Lower leg skin (tissue), 4 donors: ENCODE measurements at places on chromosomes 1 and 21.

DNA sequence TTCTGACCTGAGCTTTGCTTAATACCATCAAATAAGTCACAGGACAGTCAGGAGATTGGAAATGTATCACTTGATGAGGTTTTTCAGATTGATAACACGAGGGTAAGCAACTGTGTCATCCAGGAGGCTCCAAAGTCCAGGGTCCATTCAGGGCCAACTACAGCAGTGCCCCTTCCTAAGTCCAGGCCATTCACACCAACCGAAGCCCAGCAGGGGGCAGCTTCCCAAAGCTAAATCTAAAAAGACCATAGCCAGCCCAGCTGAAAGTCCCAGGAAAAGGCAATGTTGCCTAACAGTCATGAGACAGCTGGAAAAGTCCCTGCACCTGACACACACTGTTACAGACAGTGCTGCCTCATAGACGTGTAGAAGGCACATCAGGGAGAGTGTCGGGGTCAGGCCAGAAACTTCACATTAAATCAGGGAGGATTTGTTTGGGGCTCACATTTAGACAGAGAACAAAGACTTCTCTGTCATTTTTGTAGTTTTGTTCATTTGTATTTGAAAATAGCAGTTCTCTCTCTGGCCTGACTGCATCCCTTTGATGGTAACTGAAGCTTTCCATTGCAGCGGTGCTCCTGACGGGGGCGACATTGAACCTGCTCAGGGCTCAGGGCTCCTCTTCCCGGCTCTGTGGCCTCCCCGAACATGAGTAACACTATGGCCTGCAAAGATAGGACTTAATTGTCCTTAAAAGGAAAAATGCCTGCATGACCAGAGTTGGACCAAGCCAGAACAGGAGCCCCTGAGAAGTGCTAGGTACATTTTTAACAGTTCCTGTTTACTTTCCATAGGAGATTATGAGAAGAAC is 200.4 kb downstream of the NRIP1 start:
- peak; percentile 68 for DNase-seq

DNA sequence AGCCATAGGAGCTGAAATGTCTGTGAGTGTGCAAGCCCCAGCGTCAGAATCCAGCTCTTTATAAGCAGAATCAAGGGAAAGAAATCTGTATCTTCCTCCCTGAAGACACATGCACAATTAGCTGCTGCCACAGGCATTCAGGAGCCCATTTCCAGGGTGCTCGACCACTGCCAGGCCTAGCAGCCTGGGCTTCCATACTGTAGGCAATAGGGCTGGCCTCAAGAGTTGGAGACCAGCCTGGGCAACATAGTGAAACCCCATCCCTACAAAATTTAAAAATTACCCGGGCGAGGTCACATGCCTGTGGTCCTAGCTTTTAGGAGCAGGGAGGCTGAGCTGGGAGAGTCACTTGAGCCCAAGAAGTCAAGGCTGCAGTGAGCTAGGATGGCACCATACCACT is 41.0 kb downstream of the NEK2 start:
- DNase-seq, result no peak

DNA sequence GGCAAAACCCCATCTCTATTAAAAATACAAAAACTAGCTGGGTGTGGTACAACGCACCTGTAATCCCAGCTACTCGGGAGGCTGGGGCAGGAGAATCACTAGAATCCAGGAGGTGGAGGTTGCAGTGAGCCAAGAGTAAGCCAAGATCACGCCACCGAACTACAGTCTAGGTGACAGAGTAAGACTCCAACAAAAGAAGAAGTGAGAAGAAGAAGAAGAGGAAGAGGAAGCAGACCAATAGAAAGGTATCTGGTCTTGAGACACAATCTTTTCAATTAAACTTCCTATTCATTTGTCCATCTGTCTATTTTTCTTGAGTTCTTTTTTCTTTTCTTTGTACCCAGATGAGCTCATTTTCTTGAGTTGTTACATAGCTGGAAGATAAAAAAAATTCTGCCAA is 55.7 kb upstream of the ACADM start:
- DNase-seq, result no peak

DNA sequence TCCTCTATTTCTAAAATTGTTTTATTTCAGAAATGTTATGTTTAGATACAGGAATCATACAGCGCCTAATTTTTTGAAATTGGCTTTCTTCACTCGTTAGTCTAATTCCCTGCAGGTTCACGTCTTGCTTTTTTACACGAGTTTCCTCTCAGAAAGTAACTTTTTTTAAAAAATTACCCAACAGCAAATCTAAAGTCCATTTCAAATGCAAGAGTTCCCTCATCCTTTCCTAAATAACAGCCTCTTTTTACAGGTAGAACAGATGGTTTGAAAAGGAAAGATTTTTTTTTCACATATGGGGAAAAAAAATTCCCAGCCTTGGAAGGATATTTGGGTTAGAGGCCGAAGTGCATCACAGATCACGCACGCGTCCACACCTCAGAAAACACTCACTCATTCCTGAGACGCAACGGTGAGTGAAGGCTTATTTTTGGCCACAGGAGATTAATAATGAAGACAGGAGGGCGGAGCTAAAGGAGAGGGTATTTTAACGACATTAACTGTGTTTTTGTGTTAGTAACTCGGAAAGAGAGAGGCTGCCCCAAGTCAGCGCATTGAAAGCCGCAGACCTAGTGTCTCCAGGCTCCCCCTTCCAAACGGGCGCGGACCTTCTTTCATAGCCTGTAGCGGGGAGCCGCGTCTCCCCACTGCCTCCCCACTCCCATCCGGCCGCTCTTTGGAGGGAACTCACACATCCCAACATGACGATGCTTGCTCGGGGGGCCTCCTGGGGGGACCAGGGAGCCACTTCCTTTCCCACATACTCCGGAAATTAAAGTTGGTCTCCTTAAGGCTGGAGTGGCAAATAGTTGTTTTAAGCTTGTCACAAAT is 969 bp upstream of the RIPK4 start:
- DNase-seq, result no peak

GRCh38 chr1:21705303-21705980 is 36.3 kb upstream of the RAP1GAP start:
- DNase-seq, result no peak

DNA sequence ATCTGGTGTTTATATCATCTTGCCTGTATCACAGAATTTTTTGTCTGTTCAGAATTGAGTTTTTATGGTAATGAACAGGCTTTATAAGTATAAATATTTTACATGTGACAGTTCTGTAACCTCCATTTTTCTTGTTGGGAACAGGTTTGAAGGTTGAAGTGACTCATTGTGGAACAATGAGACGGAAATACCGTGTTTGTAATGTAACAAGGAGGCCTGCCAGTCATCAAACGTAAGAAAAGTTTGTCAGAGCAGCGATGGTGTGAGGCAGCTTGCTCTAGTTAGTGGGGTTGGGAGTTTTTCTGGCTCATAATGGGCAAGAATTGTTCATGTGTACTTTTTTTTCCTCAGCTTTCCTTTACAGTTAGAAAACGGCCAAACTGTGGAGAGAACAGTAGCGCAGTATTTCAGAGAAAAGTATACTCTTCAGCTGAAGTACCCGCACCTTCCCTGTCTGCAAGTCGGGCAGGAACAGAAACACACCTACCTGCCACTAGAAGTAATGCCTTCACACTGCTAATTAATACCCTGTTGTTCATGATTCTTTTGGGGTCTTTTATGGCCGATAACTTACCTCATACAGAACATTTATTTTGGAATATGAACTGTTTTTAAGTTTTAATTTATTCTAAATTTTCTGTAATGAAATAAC is 75.2 kb upstream of the TEKT2 start:
- DNase-seq, result no peak

- no peak for DNase-seq
These were observed 139.6 kb upstream of the NRIP1 start for GRCh38 chr21:15204140-15204969.
